OCI-M1 (cell line): ENCODE measurements at places on chromosomes 2 and 18.

GRCh38 chr2:228916416-228917090, 354.5 kb downstream of the PID1 start:
- no peak for DNase-seq

- no peak for DNase-seq
These were observed 265.1 kb downstream of the NCKAP5 start for GRCh38 chr2:133303150-133303549.

- DNase-seq, result no peak
These were observed 729.7 kb upstream of the ID2 start for GRCh38 chr2:7952046-7952745.

DNA sequence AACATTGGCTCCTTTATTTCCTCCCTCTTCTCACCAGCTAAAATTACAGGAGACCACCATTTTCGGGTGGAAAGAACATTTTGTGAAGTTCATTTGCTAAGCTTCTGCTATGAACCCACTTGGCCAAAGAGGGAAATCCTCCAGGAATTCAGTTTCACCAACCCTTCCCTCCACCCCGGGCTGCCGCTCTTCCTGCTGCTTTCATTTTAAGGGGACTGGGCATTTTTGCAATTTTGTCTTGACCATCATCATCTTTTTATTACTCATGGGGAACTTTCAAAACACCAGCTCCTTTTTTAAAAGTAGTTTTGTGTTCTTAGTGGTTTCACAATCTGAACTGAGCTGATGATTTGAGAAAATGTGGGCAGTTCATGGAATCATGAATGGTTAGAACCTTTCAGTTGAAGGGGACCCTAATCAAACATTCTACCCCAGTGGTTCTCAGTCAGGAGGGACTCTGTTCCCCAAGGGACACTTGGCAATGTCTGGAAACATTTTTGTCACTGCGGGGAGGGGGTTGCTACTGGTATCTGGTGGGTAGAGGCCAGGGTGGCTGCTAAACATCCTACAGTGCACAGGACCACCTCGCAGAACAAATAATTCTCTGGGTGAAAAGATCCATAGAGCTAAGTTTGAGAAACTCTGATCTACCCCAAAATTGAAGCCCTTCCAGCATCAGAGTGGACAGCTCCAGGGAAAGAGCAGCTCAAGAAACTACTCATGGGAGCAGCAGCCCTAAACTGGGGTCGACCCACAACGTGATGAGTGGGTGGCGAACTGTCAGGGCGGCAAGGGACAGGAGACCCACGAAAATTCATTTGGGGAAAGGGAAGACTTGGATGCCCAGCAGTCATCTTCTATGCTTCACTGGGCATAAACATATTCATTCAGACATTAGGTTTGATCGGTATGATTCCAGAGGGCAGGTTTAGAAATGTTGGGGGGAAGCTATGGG, 92.9 kb downstream of the ACKR3 start:
- no peak for DNase-seq

DNA sequence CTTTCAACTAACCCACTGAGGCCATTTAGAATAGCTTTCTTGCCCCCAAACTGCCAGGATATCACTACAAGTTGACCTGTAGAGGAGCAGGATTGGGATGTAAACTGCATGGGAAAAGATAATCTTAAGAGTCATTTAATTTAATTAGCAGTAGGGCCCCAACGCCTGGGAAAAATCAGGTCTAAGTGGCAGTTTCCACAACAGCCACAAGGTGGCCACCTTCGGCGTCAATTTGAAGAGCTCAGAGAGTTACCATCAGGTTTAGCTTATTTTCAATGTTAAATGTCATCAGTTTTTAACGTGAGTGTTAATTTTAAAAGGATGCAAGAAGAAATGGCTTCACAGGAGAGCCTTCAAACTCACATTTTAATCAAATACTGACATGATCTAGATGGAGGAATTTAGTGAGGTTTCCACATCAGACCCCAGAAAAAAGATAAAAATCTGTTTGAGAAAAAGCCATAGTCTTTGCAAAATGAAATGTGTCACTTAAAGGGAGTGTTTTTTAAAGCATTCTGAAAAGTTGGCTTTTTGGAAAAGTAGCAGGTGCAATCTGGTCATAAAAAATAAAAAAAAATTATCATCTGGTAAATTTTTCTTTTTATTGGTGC, 77.3 kb upstream of the UPP2 start:
- peak; percentile 75 for DNase-seq

DNA sequence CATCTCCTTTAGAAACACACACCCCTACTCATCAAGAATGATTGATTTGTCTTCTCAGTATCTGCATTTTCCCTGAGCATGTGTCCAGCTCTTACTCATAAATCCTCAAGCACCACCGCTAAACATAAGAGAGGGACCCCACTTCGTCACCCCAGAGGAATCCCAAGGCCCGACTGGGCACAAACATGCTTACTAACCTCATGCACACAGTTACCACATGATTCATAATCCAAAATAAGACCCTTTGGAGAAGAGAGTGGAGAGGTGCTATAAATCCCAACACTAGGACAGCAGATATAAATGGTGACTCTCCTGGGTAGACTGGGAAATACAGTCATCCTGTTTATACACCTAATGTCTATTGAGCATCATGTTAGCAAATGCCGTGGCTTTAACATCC, 843.2 kb upstream of the ID2 start:
- DNase-seq, result no peak

DNA sequence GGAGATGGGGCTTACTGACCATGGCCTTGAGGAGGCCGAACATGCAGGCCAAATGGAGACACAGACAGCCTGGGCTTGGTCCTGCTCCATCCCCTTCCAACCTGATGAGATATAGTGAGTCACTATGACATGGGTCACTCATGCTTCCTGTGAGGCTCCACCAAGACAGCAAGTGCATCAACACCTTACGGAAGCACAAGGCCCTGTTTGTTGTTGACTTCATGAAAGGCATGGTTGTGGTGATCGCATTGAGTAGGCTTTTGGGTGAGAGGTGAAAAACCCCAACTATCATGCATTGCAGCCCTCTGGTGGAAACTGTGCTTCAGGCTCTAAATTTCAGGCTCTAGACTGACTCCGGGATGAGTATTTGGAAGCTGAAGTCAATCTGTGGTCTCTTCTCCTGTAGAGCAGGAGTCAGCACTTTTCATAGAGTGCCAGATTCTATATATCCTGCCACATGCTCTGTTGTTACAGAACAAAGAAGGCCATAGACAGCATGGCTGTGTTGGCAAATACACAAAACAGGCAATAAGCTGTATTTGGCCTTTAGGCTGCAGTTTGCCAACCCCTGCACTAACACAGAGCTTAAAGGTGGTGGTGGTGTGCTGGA, 10.1 kb downstream of the IL37 start:
- DNase-seq, result no peak

- DNase-seq, result no peak
These were observed 134.0 kb upstream of the HDAC4 start for GRCh38 chr2:239534581-239535412.

DNA sequence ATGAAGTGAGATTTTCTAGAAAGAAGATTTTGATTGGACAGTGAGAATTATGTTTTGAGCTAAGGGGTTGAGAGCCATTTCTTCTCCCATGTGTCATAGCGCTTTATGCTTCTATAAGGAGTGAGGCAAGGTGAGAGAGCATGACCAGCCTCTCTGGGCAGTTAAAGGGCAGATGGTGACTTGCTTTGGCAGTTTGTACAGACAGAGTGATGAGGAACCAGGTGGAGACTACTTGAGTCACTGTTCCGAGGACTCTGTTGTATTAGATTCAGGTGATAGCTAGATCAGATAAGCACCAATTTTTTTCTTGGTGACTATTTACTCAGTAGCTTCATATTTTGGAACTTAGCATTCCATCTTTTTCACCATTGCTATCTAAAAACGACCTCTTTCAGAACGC, 4.5 kb downstream of the CRIM1 start:
- no peak for DNase-seq

DNA sequence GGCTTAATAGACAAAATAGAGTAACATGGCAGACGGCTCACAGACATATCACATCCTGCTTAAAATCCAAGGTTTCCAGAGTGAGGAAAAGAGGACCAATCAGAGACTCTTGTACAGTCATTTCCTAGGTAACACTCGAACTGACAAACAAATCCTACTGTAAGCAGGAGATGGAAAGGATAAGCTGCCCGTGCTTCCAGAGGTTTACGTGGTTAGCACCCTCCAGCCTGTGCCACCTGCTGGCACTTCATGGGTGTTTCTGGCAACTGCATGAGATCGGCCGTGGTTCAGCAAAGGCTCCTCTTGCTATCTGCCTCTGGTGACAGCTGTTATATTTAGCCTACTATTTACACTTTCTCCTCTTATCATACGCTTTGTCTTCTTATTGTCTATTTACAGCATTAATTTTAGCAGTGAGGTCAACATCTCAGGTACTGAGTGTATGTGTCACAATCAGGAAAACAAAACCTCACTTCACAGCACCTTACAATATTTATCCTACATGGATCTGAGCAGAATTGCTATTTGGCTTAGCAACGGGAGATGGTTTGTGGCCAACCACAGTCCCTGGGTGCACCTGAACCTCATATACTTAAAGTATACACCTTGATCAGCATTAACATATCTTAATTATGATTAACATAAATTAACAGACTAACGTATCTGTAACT, 226.9 kb downstream of the TMEM163 start:
- no peak for DNase-seq

- DNase-seq, result no peak
These were observed 16.3 kb downstream of the COL4A3 start for GRCh38 chr2:227180770-227181169.

- DNase-seq, result no peak
These were observed 38.3 kb upstream of the TEX51 start for GRCh38 chr2:126860385-126860784.

DNA sequence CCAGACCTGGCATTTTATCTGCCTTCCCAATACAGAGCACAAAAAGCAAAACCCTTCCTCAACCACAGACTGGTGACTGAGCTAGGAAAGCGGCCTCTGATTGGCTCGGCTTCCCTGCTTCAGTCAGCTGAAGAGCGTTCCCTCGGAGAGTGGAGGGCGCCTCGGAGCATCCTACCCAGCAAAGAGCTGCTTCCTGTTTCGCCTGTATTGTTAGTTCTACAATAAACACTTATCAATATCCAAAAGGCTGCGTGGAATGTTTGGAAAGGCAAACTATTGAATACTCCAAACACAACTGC, 125.0 kb downstream of the CACNB4 start:
- DNase-seq, result peak; percentile 15

DNA sequence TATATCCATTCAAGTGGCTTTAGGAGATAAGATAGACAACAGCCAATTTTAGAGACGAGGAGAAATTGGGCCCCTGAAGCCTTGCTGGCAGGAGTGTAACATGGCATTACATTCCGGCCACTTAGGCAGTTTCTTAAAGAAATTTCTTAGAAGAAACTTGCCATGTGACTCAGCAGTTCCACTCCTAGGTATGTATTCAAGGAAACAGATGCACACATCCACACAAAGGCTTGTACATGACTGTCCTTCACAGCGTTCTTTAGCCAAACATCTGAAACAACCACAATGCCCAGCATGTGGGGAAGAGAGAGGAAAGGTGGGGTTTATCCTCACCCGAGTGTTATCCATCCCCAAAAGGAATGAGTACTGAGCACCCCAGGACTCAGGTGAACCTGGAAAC, 107.1 kb downstream of the NFATC1 start:
- DNase-seq, result peak; percentile 80

GRCh38 chr2:186467421-186467820, 18.6 kb upstream of the ZC3H15 start:
- DNase-seq, result peak; percentile 30

- no peak for DNase-seq
These were observed 5.1 kb downstream of the AFF3 start for GRCh38 chr2:100137318-100137717.

- DNase-seq, result peak; percentile 96
These were observed 64.4 kb downstream of the KLHL29 start for GRCh38 chr2:23449413-23449812.

GRCh38 chr2:240611601-240612210, 13.6 kb upstream of the GPR35 start:
- DNase-seq, result peak; percentile 40

DNA sequence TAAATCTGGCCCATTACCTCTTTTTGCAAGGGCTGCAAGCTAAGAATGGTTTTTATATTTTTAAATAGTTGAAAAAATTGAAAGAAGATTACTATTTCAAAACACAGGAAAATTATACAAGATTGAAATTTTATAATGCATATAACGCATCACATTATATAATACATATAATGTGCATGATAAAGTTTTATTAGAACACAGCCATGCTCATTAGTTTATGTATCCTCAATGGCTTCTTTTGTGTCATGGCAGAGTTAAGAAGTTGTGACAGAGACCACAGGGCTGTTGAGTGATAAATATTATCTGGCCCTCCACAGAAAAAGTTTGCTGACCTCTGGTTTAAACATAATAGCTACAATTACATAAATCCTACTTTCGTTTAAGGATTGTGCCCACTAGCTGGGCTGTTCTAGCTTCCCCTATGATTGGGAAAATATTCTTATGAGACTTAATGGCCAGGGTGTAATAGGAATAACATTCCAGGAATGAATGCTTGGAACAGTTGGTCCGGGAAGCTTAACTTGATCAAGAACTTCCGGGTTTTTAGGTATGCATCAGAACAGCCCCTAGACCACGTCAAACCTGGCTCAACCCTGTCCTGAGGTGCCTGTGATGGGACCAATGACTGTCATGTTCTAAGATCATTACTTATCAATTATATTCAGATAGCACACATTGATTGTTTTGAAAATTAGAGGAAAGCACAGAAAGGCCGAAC, 98.7 kb upstream of the LPIN2 start:
- DNase-seq, result no peak

GRCh38 chr18:8747440-8747937, 42.1 kb downstream of the MTCL1 start:
- DNase-seq, result no peak

DNA sequence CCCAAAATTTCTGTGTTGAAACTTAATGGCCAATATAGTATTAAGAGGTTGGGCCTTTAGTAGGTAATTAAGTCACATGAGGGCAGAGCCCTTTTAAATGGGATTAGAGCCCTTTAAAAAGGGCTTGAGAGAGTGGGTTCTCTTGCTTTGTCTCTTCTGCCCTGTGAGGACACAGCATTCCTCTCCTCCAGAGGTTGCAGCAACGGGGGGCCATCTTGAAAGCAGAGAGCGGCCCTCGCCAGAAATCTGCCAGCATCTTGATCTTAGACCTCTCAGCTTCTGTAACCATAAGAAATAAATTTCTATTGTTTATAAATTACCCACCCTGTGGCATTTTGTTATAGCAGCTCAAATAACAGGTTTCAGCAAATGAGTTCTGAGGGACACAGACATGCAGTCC, 305.0 kb upstream of the LRP1B start:
- no peak for DNase-seq

GRCh38 chr2:20190876-20191713, 33.8 kb downstream of the SDC1 start:
- DNase-seq, result peak; percentile 16

DNA sequence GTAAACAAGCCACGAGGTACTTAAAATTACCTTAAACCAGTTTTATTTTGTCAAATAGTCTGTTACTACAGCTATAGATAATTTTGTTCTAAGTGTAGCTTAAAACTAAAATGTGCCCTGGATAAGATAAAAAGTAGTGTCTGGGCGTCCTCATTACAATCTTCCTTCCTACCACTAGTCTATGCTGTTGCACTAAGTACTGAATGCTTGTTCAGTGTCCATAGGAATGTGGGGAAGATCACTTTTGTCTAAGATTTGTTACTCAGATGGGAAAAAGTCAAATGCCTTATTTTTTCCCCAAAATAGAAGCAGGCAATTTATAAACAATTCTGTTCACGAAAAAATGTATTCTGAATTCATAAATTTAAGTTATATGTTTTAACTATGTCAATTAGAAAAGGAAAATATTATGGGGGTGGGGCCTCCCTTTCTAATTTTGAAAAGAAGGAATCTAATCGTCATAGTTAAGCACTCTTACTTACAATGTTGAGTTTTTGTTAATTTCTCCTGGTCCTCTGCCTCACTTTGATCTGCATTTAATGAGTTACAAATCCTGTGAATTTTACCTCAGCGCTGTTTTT, 140.4 kb upstream of the VRK2 start:
- peak; percentile 81 for DNase-seq
